Activated T-cell treated with anti-CD3 and anti-CD28 coated beads, Interleukin-2, amount 50 U/mL, for 72 hours (primary cell): ENCODE measurements at places on chromosomes 3 and 15. TPM values are rescaled to one million over a fixed set of nuclear protein-coding genes. Genes with fewer than 3 reads are reported as not detected.

Gene NEK10
- 0.09 TPM for total RNA-seq

- H3K27ac ChIP-seq: no peak overlapping the region
- H3K4me3 ChIP-seq: no peak overlapping the region
- H3K4me1 ChIP-seq: no peaks in the 10 kb centered on the region
- no peaks in the 10 kb centered on the region for H3K36me3 ChIP-seq
These were observed 20.2 kb downstream of the RYR3 start for GRCh38 chr15:33330931-33331330.

DNA sequence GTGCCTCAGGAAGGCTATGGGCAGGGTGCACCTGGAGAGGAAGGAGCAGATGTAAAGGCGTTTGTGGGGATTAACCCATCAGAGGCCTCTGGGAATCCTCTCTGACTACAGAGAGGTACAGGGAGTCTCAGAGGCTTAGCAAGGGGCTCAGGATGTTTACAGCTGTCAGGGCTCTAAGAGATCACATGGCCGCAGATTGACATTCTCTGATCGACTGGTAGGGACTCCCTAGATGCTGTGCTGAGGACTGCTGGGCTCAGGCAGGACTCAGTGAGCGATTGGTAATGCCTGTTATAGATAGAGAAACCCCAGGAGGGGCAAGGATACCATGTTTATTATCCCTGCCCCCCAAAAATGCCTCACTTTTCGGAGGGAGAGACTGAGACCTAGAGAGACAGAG lies 103.5 kb downstream of the CORO2B start:
- no peak for DNase-seq
- no peaks in the 10 kb centered on the region for H3K36me3 ChIP-seq
- H3K4me3 ChIP-seq: no peak overlapping the region
- H3K27ac ChIP-seq: no peak overlapping the region
- no peaks in the 10 kb centered on the region for H3K4me1 ChIP-seq

DNA sequence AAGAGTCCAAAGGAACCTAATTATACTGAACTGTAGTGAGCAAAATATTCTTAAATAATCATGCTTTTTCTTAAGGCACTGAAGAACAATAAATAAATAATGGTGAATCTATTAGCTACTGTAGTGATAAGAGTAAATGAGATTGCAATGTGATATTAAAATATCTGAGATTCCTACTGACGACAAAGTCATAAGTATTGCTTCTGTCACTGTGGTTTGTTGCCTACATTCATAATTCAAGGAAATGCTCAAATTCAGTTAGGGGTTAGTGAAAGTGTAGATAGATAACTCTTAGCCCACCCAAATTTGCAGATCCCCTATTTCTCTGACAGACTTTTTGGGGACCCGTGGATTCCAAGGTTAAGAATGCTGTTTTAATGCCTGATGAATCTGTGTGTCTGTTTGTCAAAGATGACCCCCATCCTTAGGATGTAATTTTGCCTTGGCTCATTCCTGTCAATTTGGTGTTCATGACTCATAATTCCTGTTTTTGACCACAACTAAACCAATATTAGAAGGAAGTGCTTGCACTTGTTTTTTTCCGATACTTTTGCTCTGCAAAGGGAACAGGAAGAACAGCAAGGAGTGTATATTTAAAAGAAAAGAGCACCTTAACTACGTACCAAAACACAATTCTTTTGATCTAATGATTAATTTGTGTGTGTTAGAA lies 86.7 kb downstream of the MAGI1 start:
- peaks cover 12% of the 10 kb centered on the region for H3K27me3 ChIP-seq
- no peak for DNase-seq
- no peak overlapping the region for H3K27ac ChIP-seq
- no peaks in the 10 kb centered on the region for H3K4me1 ChIP-seq

DNA sequence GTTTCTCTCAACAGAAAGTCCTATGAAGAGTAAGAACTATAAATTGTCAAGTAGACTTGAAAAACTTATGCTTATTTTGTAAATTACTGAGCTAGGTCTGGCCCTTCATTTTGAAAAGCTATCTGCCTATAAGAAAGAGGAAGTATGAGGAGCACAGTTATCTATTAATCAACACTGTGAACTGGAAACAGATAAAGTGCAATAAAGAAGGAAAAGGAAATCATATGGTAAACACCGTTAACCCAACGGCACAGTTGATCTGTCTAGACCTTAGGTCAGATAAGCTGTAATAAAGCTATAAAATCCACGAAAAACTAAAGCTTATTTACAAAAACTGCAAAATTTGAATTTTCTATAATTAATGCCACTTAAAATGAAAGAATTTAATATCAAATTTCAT lies 242.5 kb downstream of the ZBTB20 start:
- H3K36me3 ChIP-seq: peaks cover 3% of the 10 kb centered on the region
- H3K27ac ChIP-seq: no peak overlapping the region
- H3K4me1 ChIP-seq: peaks cover 20% of the 10 kb centered on the region
- no peak for DNase-seq
- H3K4me3 ChIP-seq: no peak overlapping the region
- H3K27me3 ChIP-seq: no peaks in the 10 kb centered on the region

- no peak for DNase-seq
- H3K36me3 ChIP-seq: peaks cover 1% of the 10 kb centered on the region
- no peaks in the 10 kb centered on the region for H3K27me3 ChIP-seq
- H3K4me3 ChIP-seq: no peak overlapping the region
- peaks cover 30% of the 10 kb centered on the region for H3K4me1 ChIP-seq
These were observed 120.9 kb downstream of the ATP10A start for GRCh38 chr15:25742041-25742730.

- H3K27me3 ChIP-seq: no peaks in the 10 kb centered on the region
- H3K27ac ChIP-seq: no peak overlapping the region
- H3K36me3 ChIP-seq: no peaks in the 10 kb centered on the region
- no peaks in the 10 kb centered on the region for H3K4me1 ChIP-seq
These were observed 42.5 kb downstream of the CHCHD6 start for GRCh38 chr3:126746395-126747177.

- no peak for DNase-seq
- no peak overlapping the region for H3K4me3 ChIP-seq
- H3K4me1 ChIP-seq: peaks cover 20% of the 10 kb centered on the region
- H3K27ac ChIP-seq: no peak overlapping the region
These were observed 31.2 kb upstream of the RIOX2 start for GRCh38 chr3:98003306-98003969.

GRCh38 chr3:59782664-59783063 lies 732.8 kb upstream of the CFAP20DC start:
- H3K27me3 ChIP-seq: no peaks in the 10 kb centered on the region
- H3K4me1 ChIP-seq: peaks cover 31% of the 10 kb centered on the region
- H3K27ac ChIP-seq: no peak overlapping the region
- no peak overlapping the region for H3K4me3 ChIP-seq

Gene RLBP1
- not detected for total RNA-seq

Gene RPL29
- total RNA-seq: 1,676 TPM

Gene PXK
- total RNA-seq: 76.1 TPM

Gene EEF1AKMT4
- total RNA-seq: 3.6 TPM
